Mesangial cell (primary cell): ENCODE measurements at places on chromosomes 7 and 10. TPM values are rescaled to one million over a fixed set of nuclear protein-coding genes. Genes with fewer than 3 reads are reported as not detected.

RP9 gene
- total RNA-seq: 7.0 and 7.1 TPM in 2 replicates

DPYSL4 gene
- total RNA-seq: 0.98 and 5.3 TPM in 2 replicates

CYP3A4 gene
- total RNA-seq: under 0.01 TPM in 1 of 2 replicates, not detected in the other

MMD2 gene
- total RNA-seq: not detected in 2 replicates

RPEL1 gene
- not detected in 2 replicates for total RNA-seq

AGMO gene
- total RNA-seq: 0.13 TPM in 1 of 2 replicates, not detected in the other

NODAL gene
- total RNA-seq: not detected in 2 replicates
